ENCODE measurements at places on chromosomes 6 and 20.

GRCh38 chr6:42173101-42173500 is at the start of gene GUCA1A:
Gene GUCA1A (plus strand): TSS chr6:42173364. CDS start chr6:42173614, 250 bp downstream.
- no peak for DNase-seq

DNA sequence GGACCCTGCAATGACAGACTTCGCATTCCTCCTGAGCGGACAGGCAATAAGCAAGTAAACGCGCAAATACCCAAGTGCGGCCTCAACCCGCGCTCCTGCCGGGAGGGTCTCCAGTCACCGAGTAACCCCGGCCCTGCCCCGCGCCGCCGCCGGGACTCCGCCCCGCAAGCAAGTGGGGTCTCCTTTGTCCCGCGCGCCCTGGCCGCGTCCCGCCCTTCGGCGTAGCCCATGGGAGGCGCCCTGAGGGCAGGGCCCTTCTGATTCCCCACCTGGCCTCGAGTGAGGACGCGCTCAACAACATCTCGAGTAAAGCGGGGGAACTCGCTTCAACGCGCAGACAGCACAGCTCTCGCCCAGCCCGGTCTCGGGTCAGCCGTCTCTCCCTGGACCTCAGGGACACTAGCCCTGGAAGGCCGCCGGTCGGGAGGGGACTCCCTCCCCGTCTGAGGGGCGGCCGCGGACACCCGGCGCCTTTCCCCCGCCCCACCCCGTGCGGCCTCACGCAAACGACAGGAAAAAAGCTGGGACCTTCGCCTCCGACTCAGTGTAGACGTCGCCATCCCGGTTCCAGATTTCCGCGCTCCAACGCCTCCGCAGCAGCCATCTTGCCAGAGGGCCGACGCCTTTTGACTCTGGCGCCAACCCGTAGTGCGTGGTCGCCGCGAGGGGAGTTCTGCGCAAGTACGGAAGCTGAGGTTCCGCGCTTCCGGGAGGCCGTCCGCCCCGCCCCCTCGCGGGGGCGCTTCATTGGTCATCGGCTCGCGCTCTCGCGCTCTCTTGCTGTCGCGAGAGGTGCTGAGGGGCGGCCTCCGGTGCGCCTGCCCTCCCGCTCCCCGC is 461 bp upstream of the GID8 start:
- peak; percentile 96 for DNase-seq

GRCh38 chr6:112690497-112691202 is 343.5 kb downstream of the RFPL4B start:
- no peak for DNase-seq

GRCh38 chr20:25295386-25296093 is 47.7 kb downstream of the PYGB start:
- no peak for DNase-seq

DNA sequence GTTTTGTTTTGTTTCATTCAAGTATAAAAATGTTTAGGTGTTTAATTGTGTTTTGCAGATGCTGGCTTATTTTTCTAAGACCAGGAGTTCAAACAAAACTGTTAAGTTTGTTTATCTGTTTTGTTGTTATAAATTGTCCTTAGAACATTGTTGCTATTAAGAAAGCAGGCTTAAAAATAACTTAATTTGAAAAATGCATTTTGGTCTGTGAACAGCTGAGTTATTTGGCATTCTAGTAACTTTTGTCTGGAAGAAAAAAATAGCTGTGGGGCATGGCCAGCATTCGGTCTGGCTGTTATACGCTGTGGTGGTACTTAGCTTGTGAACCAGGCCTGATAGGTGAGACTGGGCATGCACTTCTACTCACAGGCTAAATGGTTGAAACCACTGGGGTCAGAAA is 37.8 kb downstream of the SLX4IP start:
- no peak for DNase-seq

- DNase-seq = no peak
These were observed 16.1 kb downstream of the CEP43 start for GRCh38 chr6:167015302-167015701.

GRCh38 chr6:34544776-34545471 is 11.2 kb downstream of the SPDEF start:
- no peak for DNase-seq

DNA sequence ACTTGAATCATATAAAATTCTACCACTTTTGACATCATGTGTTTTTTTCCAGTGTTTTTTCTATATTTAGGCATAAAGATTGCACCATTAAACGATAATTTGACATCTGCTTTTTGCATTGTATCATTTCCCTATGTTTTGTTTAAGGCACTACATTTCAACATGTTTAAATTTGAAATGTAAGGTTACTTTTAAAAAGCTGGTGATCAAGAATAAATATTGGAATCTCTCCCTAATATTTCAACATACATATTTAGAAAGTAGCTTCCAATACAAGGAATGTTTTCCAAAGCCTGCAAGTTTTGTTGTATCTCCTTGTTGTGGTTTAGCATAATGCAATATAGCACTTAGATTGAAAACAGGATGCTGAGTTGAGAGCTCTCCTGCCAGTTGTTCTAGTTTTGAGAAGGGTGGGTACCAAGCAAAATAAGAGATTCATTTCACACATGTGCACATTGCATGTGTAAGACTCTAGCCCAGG is 76.5 kb downstream of the SYNJ2 start:
- no peak for DNase-seq

DNA sequence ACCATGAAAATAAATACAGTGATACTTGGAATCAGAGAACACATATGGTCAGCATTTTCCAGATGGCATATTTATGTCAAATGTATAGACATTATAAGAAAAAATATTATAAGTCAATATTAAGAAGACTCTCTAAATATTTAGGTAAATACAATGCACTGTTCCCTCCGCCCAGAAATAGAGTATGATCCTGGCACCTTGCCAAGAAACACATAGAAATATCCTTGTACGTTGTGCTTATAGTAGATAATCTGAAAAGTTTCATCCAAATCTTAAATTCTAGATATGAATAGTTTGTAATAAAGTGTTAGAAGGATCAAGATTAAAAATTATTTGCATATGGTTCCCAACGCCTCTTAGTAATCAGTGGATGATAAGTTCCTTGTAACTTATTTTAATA is 645.8 kb upstream of the GJE1 start:
- no peak for DNase-seq

GRCh38 chr6:41494212-41495110 is 51.7 kb upstream of the FOXP4 start:
- DNase-seq = no peak

- no peak for DNase-seq
These were observed 62.4 kb downstream of the GCNT2 start for GRCh38 chr6:10583509-10583901.

DNA sequence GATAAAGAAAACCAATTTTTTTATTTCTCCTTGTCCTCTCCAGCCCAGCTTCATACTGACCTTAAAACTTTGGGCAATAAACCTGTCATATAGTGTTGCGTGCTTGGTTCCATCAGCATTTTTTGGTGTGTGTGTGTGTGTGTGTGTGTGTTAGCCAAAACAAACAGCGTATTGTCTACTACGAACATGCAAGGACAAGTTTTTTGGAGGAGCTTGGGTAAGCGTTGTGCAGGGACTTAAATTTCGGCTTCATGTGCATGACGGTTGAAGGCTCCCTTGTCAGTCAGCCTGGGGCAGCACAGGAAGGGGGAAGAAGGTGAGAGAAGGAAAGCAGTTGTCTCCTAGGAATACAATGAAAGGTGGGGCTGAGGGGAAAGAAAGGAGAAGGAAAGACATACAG is 62.0 kb upstream of the PAX1 start:
- no peak for DNase-seq

GRCh38 chr6:116764961-116765841 is at the start of gene FAM162B:
Gene FAM162B (minus strand): TSS chr6:116765719. CDS start chr6:116765576, 143 bp downstream.
- peak; percentile 57 for DNase-seq

DNA sequence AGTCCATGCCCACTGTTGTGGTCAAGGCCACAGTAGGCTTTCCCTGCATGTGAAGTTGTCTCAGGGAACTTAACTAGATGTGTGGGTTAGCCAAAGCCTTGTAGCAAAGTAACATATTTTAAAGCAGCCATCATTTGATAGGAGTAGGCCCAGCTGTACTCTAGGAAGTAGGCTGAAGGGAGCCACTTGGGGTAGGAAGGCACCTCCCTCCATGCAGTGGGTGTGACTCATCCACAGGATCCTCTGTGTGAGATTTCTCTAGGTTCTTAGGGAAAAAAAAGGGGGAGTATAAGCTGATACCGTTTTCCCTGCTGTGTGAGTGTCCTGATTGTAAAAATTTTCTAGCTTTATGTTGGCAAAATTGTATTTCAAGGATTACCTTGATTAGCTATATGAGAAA is 44.7 kb downstream of the VAPB start:
- DNase-seq = no peak

DNA sequence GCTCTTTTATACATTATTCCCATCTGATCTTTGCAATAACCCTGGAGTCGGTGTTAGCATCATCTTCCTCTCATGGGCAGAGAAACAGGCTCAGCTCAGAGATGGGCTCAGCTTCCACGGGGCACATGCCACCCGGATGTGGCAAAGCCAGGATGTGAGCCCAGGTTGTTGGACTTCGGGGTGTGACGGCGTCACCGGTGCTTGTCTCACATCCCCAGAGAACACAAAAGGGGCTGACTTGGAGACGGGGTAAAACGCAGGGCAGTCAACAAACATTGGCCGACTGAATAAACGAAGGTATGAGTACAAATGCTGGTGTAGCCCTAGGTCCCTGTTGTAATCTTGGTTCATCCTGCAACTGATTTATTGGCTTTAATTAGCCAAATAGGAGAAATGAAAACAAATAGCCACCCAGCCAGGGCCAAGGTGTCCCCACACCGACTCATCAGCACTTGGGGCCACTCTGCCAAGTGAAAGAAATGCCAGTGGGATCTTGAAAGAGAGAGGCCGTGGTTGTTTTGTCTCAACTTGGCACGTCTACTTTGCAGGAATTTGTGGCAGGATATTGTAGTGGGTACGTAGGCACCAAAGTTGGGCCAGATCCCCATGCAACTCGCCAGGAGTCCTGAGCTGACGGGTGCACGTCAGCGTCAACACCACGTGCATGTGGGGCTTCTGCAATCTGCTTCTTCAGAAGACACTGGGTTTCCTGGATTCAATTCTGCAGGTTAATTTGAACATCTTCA is 42.8 kb downstream of the APCDD1L start:
- DNase-seq = no peak

GRCh38 chr6:93417421-93418013 is 1.8 kb downstream of the EPHA7 start:
- DNase-seq = no peak

DNA sequence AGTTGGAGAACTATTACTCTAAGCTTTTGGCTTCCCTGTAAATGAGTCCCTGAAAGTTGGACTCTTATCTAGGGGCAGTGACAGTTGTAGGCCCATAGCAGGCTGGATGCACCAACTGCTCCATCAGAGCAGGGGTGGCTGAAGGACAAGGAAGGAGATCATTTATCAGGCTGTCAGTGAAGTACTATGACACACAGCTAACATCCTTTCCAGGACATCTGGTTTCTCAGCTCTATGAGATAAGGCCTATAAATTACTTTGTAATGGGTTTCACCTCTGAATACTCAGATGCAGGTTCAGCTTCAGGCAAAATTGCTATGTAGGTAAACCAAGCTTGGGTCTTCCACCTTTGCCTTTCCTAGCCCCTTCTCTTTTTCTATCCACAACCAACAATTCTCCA is 468.5 kb downstream of the KIF16B start:
- no peak for DNase-seq

GRCh38 chr20:13581451-13581850 is 57.3 kb downstream of the TASP1 start:
- DNase-seq = no peak

GRCh38 chr6:92369309-92369708 is 1050.0 kb downstream of the EPHA7 start:
- DNase-seq = no peak

DNA sequence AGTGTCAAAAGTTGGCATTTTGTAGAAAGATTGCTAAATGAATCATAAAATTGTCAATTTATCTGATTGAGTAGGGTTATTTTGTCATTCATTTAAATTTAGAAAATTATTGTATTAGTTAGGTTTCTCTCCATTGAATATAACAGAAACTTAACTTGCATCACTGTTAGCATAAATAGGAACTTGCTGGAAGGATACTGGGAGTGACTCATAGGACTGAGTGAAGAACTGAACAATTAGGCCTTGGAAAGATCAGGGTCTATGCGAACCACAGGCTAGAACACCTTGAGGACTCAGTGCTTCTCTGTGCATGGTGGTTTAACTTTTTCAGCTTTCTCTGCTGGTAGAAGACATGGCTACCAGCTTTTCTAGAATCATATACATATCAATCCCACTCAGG is 67.7 kb upstream of the IFNGR1 start:
- no peak for DNase-seq

GRCh38 chr20:8309634-8310033 is 177.6 kb downstream of the PLCB1 start:
- no peak for DNase-seq

DNA sequence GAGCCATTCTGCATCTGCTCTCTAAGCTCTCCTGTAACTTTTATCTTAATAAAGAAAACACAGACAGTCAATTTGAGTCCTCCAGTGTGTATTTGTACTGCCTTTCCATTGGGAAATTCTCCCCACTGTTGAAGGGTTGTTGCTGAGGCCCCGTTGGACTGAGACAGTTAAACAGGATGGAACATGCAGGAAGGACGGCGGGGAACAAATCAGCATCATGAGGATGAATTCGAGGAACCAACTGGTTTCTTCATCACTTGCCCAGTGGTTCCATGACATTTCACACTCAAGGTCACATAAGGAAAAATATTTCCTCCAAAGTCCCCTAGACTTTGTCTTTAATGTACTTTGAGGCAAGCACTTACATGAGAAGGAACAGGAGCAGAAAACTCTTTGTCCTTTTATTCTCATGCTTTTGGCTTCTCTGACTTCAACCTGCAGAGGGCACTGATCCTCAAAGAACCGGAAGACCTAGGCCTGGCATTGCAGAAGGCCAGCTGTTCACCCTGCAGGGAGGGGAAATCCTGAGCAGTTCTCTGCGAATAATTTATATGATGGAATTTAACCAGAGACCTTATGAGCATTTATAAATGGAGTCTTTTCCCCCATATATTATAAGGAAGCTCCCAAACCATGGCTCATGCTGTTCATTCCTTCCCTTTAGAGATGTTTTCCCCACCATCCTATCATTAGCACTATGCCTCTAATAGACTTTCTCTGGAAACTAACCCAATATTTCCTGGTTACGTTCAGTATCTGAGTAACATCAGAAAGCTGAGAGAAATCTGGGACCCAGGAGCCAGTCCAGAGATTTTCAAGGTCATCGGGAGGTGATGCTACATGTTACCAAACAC is 55.2 kb upstream of the ADGRF1 start:
- DNase-seq = peak; percentile 43

- no peak for DNase-seq
These were observed 9.4 kb upstream of the STXBP5 start for GRCh38 chr6:147194652-147195411.

GRCh38 chr6:88588938-88589337 is 374.5 kb downstream of the RNGTT start:
- DNase-seq = no peak

GRCh38 chr6:108156180-108156937 is 9.5 kb upstream of the NR2E1 start:
- no peak for DNase-seq

DNA sequence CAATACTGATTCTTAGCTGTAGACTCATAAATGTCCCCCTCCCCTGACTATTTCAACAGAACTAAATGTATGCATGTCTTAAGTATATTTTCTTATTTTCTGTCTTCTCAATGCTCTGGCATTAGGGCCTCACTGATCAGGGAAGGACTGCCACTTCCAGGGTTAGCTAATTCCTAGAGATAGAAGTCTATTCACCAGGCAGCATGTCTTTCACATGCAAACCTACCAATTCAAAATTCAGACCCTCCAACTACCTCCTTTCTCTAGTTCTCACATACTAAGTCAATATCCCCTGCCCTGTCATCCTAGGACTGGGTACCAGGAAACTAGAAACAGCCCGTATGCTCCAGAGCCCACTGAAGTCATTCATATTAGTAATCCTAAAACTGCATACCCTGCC is 132.3 kb downstream of the RALGAPA2 start:
- no peak for DNase-seq

Data from neural crest cell (in vitro differentiated cells).